Anterior cingulate cortex (tissue), 58 donors: ENCODE measurements at places on chromosomes 7 and 10.

DNA sequence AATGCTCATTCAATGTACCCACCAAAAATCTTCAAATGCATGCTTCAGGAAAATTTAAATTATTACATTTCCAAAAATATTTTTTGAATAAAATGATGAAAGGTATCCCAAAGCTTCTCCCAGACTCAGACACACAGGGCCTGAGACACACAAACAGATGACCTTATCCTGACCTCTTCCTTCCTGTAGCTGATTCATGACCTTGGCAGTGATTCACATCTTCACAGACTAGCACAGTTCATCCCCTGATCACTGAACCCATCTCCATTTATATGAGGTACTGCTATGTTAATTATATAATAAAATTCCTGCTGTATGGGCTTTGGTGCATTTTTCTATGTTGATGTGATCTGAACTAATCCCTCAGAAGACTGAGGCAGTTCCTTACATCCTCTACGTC, 265.0 kb upstream of the GLI3 start:
- no peak for DNase-seq

DNA sequence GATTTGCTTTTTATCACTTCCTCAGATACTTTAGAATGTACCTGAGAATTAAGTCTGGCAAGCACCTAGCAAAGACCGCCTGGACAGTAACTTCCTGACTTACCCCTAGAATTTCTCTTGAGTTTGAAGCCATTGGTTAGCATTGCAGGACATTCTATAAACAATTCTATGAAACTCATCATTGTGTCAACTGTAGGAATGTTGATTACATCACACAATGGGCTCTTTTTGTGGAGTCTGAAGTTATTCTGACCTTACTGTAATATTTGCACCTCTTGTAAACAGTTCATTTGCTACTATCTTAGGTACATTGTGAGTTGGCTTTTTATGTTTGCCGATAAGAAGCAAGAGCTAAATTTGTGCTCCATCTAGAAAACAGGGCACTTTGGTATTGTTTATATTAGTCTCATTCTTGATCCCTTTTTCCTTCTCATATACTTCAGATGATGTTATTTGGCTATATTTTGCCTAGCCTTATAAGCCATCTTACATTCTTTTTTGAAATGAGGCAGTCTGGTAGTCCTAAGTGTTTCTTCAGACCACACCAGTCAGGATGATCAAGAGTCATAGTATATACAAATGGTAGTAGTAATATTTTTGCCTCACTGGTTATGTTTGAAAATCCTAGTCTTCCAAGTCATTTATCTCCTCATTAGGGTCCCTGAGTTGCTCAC, 52.4 kb downstream of the CASD1 start:
- no peak for DNase-seq

DNA sequence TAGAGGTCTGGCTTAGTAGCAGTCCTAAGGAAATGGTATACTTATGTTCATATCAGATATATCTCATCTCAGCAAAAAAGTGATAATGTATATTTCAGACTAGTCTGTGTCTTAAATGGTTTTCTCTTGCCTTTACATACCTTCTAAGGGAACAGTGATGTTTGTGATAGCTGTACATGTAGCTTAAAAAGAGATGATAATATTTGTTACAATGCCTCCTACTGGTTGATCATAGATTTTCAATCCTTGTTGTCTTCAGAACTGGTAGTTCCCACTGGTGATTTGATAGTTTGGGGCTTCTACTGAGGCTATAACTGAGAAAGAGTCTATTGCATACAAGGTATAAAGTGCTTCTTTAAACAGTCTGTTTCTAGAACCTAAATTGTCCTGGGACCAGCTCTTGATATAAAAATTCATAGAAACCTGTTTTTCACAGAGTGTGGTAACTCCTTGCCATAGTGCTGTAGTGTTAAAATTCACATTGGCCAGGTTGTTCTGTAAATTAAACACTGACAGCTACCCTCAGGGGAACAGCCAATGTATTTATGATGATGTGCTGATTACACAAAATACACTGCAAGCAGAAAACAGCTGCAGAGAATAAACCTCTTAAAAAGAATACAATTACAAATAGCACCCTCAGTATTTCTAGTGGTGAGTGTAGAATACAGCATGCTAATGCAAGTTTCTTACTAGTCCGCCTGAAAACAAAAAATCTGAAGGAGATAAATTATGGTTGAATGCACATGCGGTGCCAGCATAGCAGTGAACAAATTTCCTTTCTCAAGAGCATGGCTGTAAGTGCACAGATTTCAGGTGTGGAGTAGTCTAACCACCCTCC, 90.3 kb downstream of the BTRC start:
- DNase-seq, result no peak

DNA sequence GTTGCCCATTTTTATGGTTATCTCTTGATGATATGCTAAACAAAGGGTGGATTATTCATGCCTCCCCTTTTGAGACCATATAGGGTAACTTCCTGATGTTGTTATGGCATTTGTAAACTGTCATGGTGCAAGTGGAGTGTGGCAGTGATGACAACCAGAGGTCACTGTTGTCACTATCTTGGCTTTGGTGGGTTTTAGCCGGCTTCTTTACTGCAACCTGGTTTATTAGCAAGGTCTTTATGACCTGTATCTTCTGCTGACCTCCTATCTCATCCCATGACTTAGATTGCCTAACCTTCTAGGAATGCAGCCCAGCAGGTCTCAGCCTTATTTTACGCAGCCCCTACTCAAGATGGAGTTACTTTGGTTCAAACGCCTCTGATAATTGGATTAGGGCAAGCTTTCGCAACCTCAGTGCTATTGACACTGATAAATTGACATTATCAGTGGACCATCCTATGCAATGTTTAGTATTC, 36.9 kb downstream of the BAG3 start:
- DNase-seq, result no peak

GRCh38 chr7:3605222-3605621, 304.2 kb downstream of the SDK1 start:
- DNase-seq, result no peak

DNA sequence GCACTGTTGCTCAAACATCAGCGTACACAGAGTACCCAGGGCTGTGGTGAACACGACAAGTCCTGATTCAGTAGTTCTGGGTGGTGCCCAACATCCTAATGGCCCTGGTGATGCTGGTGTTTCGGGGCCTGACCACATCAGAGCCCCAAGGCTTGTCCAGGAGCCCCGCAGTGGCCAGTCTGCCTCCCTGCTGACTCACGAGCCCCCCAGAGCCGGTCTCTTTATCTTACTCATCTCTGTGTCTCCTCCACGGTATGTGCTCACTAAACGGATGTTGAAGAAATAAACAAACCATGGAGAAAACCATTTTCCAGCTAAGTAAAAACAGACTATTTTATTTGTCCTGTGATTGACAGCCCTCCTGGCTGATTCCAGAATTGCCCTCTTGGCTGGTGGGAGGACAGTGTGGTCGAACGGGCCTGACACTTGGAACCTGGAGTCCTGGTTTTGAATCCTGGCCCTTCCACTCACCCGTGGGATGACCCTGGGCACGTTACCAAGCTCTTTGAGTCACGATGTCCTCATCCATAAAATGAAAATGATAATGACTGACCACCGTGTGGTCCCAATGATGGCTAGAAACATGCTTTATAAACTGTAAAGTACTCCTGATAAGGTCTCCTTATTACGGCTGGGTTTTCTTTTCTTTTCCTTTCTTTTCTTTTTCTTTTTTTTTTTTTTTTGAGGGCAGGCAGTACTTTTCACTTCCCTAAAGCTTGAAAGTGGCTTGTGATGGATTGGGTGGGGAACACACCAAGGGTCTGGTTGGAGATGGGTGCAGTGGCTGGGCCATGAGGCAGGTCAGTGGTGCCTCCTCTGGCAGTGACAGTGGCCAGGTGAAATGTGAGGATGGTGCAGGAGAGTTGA, 5.7 kb downstream of the HIP1 start:
- DNase-seq, result no peak

- no peak for DNase-seq
Observed at GRCh38 chr10:89795840-89796239, 94.5 kb downstream of the KIF20B start.

DNA sequence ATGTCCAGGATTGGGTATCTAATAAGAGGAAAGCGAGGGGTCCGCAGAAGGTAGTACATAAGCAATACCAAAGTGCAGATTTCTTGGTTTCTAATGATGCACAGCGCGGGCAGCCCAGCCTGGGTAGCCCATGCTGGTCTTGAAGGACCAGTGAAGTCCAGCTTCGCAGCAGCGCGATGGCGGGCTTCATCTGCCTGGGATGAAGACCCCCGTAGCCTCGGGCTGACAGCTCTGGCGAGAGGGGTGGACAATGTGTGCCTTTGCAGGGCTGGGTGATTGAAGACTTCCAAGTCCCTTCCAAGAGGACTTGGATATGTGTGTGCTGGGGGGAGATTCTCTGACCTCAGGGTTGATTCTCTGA, 2.2 kb downstream of the SORCS3 start:
- no peak for DNase-seq
